ENCODE measurements at places on chromosomes 3 and 15.

DNA sequence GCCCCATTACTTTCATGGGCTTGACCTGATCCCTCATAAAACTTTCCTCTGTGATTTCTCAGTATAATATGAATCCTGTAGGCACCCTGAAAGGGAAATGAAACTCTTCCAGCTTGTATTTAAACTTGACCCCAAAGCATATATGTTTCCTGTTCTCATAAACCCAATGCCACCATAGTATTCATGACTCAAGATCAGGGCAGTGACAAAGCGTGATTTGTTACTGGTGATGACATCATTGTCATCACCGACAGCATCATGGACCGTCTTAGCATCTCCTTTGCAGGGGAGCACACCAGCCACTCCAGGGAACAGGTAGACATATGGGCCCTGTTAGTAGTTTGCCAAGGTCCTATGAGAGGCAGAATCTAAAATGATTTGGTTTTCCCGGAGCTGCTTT lies 741.2 kb downstream of the NR2F2 start:
- DNase-seq = no peak

- DNase-seq = no peak
These were observed 38.8 kb upstream of the CLDN18 start for GRCh38 chr3:137970914-137971831.

DNA sequence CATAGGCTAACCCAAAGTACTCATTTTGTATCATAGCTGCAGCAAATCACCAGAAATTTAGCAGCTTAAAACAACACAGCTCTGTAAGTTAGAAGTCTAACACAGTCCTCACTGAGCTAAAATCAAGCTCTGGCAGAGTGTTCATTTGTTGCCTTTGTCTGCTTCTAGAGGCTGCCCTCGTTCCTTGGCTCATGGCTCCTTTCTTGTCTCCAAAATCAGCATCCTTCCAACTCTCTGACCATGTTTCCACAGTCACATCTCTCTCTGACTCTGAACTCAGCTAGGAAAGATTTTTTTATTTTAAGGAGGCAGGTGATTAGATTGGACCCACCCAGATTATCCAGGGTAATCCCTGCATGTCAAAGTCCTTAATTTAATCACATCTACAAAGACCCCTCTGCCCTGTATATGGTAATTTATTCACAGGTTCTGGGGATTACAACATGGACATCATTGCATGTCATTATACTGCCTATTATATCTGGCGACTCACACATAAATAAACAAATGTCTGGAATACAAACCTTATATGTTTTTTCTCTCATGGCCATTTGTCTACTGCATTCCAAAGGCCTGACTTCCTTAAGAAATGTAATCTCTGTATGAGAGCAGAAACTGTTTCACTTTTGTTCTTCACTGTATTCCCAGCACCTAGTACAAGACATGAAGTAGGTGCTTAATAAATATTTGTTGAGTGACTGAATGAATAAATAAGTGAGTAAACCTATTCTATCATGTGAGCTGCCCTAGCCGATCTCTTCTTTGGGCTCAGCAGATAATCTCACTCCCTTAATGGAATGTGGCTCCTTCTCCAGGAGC lies 15.1 kb upstream of the UACA start:
- DNase-seq = no peak

DNA sequence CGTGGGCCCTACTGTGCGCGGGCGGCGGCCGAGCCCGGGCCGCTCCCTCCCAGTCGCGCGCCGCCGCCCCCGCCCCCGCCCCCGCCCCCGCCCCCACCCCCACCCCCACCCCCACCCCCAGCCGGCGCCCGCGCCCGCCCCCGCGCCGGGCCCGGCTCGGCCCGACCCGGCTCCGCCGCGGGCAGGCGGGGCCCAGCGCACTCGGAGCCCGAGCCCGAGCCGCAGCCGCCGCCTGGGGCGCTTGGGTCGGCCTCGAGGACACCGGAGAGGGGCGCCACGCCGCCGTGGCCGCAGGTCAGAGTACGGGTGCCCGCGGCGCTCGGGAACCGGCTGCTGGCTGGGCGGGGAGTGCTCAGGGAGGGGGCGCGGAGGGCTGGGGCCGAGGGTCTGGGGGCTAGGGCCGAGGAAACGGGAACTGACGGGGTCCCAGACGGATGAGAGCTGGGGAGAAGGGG lies 1.1 kb upstream of the PPARG start:
- DNase-seq = no peak

DNA sequence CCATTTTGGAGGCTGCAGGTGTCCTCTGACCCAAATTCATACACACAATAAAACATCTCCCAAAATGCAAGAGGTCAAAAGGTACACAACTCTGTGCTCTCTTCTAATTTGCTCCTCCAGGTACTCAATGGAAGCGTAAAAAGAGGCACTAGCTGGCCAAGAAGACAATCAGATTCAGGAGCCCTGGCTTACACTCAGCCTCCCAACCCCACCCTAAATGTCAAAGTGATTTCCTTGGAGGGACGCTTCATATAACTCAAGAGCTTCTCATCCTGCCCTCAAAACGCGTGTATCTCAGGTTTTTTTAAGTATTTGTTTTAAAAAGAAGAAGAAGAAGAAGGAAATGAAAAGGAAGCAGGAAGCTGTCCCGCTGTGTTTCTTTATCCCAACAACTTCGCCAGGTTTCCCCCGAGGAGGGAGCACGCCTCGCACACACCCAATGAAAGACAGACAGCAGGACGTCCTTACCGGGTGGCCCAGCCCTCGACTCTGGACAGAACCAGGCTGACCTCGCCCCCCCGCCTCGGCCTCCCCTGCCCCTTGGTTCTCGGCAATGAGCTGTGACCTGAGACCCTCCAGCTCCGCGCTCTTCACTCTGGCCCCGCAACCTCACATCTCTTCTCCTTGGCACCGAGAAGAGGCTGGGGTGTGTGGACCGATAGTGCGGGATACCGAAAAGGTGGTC lies 620.7 kb upstream of the ZNF385D start:
- DNase-seq = no peak

GRCh38 chr3:11154036-11154952 lies at the start of gene HRH1:
HRH1 (plus strand) TSS chr3:11154493; CDS start chr3:11259038, 104,545 bp downstream.
- no peak for DNase-seq

DNA sequence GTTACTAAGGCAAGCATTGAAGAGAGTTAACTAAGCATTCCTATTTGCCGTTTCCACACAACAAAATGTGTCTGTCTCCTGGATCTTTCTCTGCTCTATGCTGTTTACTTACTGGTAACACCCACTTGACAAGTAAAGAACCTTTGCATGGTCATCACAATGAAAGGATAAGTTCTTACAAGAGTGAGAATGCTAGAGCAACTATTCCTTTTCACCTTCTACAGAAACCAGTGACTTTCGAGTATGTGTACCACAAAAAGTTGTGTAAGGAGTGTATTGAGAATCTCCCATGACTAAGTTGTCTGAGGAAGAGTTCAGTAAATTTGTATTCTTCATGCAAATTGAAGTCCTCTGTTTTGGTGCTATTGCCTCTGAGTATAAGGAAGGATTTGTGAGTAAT lies 10.8 kb downstream of the TIPARP start:
- no peak for DNase-seq

- no peak for DNase-seq
These were observed 75.7 kb upstream of the TPRG1 start for GRCh38 chr3:189096092-189096491.

DNA sequence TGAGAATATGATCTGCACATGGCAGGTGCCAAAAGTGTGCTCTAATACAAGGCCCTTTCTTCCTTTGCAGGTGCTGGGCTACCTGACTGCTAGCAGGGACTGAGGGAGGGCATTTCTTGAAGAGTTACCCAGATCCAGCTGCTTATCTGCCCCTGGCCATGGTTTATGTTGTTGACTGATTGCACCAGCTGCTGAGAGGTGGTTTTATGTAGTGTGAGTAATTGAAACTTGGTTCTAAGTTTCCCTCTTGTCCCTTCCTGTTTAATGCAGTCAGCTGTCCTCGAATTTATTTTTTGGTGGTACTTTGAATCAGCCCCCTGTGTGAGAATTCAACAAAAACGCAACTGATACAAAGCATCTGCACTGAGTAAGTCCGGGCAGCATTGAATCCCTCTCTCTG lies 288.3 kb upstream of the C2CD4B start:
- DNase-seq = no peak

DNA sequence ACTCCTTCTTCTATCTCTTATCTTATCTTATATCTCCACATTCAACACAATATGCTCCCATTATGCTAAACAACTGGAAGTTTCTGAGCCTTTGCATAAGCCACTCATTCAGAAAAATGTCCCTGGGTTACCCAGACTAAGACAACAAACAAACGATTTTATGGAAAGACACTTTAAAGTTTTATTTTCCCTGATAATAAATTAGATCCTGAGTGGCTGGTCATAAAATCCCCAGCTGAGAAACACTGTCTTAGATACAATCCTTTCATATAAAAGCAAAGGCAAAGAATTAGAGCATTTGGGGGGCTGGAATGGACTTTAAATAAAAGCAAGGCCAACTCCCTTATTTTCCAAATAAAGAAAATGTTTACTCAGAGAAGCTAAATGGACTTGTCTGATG lies 322.3 kb downstream of the GBE1 start:
- DNase-seq = no peak

DNA sequence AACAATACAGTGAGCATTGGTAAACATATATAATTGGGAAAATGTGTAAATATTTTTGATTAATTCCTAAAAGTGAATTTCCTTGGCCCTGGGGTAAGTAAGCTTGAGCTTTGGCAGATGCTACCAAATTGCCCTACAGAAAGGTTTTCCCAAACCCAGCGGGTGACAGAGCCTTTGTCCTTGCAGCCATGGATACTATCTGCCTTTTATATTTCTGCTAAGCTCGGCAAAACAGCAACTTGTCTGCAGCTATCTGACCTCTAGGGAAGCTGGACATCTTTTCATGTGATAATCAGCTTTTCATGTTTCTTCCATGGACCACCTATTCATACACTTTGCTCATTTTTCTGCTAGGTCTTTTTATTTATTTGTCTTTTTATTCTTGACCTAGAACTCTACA lies 64.7 kb upstream of the SEC22A start:
- DNase-seq = no peak

DNA sequence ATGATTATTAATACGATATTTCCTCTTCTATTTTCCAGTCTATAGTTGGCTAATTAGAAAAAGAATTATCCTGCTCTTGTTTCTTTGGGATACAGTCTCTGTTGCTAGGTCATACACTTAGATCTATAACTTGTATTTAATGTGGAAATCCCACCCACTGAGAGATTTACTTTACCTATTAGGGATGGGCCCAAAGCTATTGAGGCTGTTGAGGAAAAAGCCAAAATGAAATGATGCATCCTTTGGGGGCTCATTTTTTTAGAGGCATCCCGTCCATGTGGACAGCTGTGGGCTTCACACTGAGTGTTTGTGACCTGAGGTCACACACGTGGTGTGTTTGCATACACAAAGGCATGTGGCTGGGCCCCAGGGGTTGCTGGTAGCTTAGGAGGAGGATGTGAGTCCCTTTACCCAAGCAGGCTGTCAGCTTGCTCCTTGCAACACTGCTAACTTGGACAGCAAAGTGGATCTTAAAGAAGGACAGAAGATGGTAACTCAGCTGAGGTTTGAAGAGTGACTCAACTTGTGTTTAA lies 477.4 kb downstream of the AGBL1 start:
- DNase-seq = no peak

DNA sequence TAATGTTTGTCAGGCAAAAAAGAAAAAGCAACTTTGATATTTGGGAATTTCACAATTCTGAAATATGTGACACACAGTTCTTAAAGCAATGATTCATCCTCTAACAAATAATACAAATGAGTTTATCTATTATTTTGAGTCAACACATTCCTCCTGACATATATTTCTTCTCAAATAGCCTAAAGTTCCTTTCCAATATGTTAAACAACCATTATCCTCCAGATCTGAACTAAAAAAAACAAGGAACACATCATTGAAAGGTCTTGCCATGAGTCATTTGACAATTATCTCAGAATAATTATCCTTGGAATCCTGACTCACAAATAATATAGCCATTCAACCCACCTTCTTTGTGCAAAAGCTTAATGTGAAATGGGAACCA lies 208.7 kb upstream of the CDIN1 start:
- DNase-seq = no peak

DNA sequence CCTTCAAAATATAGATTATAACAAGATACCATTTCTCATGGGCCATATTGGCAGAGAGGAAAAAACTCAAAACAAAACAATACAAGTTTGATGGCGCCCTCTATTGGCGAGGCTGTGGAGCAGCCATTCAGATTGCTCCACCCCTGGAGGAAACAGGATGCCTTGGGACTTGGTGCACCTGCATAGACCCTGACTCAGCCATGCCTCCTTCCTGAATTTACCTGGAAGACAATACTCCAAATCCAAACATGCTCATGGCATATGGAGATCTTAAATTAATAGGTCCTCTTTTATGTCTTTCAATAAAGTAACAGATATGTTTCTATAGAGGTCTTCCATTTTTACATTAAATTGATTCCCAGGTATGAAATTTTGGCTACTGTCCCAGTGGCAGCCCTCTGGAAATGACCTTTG lies 90.0 kb downstream of the APBA2 start:
- DNase-seq = no peak

- DNase-seq = no peak
These were observed 109.0 kb upstream of the CTDSPL start for GRCh38 chr3:37752649-37753025.

- no peak for DNase-seq
These were observed 170.6 kb downstream of the FAM43A start for GRCh38 chr3:194856296-194856695.

DNA sequence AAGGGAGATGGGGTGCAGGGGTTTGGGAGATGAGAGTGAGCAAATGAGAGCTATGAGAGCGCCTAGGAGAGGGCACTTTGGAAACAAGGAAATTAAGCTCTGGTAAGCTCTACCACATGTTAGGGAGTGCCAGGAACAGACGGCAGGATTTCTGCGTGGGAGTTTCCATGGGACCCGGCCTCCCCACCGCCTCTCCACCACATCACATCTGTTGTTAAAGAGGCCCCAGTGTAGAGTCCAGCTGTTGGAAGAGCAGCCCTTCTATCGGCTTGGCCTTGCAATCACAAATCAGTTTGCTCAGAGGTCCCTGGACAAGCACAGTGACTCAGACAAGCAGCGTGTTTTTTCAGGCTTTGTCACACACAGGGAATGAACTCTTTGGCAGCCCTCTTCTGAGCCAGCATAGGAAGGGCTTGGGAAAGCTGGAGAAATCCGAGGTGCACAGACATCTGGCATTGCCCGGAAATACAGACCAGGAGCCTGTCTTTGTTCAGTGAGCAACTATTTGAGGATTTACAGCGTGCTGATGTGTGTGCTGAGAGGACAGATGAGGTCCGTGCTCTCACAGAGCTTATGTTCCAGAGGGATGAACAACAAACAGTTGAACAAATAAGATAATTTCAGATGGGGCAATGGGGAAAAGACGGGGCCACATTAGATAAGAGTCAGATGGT lies 370.6 kb upstream of the PROK2 start:
- no peak for DNase-seq

DNA sequence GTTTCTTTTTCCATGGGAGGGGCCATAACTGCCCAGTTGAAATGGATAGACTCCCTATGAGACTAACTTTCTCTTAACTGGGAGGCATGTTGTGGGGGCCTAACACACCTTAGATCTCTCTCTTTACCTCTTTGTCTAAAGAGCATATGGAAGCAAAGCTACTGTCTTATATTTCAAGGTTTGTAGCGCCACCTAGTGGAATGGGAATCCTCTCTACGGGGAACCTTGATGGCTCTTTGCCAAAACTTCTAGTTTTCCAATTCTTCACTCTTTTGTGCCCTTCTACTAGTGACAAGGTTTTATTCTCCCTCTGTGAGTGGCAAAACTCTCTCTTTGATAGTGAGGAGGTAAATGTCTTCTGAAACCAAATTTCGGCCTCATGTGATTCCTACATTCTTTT lies 1030.4 kb upstream of the CADM2 start:
- no peak for DNase-seq

- no peak for DNase-seq
These were observed 113.7 kb upstream of the AADACL2 start for GRCh38 chr3:151620071-151620470.

- DNase-seq = no peak
These were observed 15.5 kb upstream of the PLAAT1 start for GRCh38 chr3:193225302-193226125.
